AML-193 (cell line): ENCODE measurements at places on chromosomes 6 and 20.

DNA sequence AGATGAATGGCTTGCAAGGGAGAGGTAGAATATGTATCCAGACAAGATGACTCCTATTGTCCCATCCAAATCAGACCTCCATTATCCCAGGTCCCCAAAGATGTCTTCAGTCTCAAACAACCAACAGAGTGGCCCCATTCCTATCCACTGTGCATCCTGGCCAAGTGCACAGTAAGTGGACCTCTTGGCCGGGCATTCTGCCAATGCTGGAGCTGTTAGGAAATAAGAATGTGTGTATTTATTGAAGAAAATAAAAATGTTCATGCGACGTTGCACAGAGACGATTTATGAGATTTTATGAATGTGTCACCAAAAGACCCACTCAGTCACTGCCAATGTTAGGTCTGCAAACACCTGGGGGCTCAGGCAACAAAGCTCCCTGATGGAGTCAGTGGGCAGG is 196.0 kb downstream of the MAFB start:
- no peak for DNase-seq

GRCh38 chr6:148932731-148933130 is 185.9 kb downstream of the UST start:
- no peak for DNase-seq

DNA sequence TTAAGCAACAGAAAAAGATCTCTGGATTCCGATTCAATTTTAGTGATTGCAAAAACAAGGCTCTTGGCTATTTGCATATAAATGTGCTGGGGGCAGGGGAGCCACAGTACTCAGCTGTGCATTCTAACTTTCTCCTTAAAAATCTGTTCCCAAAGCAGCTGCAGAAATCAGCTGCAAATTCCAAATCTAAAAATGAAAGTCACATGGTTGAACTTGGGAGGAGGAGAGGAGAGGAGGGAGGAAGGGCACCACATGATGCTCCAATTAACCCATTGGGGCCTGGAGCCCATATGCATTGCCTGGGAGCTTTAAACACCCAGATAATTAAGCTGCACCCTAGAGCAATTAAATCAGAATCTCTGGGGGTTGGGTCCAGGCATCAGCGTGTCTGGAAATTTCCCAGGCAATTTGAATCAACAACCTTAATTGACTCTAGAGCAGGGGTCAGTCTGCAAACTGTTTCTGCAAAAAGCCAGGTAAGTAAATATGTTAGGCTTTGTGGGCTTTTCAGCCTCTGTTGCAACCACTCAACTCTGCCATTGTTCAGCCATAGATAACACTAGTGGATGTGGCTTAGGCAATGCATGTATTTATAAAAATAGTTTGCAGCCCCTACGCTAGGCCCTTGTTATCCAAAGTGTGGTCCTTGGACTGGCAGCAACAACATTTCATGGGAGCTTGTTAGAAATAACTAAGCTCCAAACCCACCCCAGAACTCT is 508.1 kb downstream of the KIF16B start:
- no peak for DNase-seq

DNA sequence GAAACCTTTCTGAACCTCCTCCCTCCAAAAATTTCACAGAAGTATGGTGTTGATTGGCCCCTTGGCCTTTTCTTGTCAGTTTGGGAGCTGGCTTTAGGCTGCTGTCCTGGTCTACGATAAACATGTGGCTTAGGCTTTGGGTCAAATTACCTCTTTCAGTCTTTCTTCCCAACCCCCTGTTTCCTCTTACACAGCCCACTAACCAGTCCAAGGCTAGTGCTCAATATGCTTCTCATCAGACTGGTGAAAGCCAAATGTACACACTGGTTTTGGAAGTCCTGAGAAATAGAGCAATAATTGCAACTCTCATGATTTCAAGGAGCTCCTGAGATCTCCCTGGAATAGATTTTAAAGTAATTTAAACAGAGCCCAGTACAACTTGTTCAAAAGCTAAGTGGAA is 933.7 kb upstream of the GJE1 start:
- DNase-seq: no peak

- DNase-seq: no peak
These were observed 43.9 kb downstream of the HNF4A start for GRCh38 chr20:44399446-44399845.

DNA sequence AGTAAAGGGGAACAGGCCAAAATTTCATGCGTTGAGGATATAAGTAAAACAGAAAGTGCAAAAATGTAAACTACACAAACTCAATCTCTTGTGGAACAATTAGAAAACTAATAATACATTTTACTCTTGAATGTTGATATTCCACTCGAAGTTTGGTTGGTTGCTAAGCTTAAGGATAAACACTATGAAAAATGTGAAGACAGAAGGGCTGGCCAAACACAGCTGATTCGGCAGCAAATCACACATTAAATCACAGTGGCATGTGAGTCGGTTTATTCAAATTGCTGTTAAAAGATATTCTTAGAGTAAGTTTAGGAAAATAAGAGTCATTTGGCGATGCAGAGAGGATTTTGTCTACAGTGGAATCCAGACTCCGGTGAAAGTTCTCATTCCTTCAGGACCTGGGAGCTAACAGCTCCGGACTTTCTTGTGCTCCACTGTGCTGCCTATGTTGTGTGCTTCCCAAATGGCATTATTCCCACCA is 1.4 kb upstream of the EPM2A start:
- no peak for DNase-seq

DNA sequence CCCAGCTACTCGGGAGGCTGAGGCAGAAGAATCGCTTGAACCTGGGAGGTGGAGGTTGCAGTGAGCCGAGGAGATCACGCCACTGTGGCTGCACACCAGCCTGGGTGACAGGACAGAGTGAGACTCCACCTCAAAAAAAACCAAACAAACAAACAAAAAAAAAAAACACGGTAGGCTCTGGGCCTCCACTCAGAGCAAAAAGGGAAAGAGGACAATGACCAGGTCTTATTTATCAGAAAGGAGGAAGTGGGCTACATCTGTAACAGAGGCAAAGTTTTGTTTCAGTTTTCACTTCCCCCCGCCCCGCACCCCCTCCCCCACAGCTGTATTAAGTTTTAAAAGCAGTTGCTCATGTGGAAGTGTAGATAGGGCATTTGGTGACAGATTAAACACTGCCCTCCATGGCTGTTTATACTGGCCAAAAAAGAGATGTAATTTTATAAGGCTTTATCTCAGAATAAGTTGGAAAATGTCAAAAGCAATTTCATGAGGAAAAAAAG is 114.6 kb downstream of the RCAN2 start:
- DNase-seq: no peak

DNA sequence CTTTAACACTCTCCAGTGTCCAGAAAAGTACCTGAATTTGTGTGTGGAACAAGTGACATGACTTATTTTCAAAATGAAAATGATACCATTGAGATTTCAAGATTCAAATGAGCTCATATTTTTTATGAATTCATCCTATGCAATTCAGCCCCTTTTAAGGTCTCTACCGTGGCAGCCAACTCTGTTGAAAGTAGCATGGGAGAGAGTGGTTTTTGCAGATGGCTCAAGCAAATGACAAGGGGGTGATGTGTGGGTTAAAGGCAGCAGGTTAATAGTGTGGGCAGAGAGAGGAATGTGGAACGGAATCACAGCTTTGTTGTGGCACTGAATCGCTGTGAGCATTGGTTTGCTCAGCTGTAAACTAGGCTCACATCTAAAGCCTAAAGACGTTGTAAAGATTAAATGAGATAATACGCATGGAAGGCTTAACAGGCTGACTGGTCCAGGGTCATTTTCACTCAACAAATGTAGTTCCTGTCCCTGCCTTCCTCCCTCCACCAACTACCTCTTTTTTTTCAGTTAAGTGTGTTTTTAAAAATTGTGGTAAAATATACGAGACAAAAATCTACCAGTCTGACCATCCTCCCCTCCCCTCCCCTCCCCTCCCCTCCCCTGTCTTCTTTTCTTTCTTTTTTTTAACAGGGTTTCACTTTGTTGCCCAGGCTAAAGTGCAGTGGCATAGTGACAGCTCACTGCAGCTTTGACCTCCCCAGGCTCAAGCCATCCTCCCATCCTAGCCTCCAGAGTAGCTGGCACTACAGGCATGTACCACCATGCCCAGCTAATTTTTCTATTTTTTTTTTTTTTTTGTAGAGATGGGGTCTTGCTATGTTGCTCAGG is 114.7 kb upstream of the ZNF217 start:
- peak; percentile 38 for DNase-seq

DNA sequence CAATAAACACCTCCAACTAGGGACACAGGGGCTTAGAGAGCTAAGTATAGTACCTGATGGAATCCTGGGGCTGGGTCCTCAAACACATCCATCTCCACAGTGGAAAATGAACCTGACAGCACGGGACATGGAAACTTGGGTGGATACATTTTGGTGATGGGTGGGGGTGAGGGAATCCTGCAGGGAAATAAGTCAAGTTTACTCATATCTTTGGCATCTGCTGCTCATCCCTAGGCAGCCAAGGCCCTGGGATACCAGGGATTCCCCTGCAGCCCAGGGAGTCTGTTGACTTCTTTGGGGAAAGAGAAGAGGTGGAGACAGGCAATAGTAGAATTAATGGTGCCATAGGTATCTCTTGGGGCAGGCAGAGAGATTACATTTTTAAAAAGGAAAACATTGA is 6.6 kb downstream of the APOBEC2 start:
- DNase-seq: no peak

DNA sequence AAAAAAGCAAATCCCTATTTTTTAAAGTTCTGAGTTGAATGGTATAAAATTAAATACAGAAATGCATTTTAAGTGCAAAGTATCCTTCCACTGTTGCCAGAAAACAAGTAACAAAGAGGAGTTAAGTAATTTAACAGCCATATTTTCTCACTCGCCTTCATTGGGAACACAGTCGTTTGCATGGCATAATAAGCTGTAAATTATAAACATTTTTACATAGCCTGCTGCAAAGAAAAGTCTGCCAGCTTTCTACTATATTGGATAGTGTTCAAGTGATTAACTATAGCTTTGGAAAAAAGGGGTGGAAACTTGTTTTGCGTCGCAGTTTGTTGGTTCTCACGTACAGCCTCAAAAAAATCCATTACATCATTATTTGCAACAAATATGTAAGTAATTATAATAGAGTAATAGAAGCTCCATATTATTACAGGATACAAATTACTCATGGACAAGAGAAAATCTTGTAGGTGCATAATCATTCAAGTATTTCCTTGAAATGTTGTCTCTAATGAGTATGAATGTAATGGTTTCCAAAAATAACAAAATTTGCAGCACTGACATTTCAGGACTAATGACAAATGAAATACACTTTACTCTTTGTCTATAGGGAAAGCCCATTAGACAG is 139.3 kb downstream of the PDSS2 start:
- DNase-seq: no peak

GRCh38 chr6:27893836-27894807 is 18.1 kb downstream of the OR2B2 start:
- DNase-seq: peak; percentile 95
